ENCODE measurements at places on chromosomes 12 and 14.

DNA sequence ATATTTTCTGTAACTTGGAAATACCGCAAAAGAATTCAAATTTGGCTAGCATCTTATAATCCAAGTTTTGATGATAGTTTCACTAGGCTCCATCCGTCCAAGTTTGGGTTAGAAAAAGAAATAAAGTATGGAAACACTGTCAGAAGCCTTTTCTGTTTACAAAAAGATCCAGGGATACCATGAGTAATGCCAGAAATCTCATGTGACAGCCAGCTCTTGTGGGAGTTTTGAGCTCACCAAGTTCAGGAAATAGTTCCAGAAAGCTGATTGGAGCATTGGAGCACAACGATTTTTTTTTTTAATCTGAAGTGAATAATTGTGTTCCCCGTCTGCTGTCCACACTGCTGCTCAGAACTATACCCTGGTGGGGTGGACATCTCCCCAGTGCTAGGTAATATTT lies 229.7 kb upstream of the NPAS3 start:
- no peak for DNase-seq

DNA sequence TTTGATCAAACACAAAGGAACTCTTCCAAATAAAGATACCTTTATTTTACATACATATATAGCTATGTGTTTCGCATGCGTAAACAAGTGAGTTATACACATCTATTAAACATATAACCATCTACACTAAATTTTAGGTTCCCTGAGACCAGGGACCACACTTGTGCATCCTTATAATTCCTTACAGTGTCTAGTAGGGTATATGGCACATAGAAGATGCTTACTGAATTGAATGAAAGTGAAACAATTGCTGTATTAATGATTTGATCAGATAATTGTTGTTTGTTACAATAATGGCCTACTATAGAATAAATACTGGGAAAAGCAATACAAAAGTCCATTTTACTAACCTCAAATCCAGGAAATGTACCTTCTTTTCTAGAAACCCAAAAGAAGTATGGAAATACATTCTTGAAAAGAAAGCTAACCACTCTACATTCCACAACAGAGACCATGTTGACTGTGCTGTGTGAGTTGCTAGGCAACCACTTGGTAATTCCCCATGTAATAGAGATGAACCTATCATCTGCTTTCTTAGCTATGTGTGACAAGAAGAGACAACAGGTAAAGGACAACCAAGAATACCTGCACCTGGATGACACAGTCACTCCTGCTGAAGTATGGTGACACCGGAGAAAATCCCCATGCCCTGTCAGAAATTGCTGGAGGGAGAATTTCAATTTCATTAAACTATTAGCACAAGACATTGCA lies 11.9 kb upstream of the CIPC start:
- no peak for DNase-seq

GRCh38 chr14:37093364-37093763 lies 79.0 kb downstream of the SLC25A21 start:
- DNase-seq = no peak

DNA sequence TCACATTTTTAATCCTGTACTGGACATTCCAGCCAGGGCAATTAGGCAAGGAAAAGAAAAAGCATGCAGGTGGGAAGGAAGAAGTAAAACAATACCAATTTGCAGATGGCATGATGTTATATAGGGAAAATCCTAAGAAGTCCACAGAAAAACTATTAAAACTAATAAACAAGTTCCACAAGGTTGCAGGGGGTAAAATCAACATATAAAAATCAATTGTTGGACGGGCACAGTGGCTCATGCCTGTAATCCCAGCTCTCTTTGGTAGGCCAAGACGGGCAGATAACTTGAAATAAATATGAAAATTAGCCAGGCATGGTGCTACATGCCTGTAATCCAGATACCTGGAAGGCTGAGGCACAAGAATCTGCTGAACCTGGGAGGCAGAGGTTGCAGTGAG lies 31.9 kb downstream of the SEC23A start:
- DNase-seq = no peak
